ENCODE measurements at places on chromosomes 5 and 9.

DNA sequence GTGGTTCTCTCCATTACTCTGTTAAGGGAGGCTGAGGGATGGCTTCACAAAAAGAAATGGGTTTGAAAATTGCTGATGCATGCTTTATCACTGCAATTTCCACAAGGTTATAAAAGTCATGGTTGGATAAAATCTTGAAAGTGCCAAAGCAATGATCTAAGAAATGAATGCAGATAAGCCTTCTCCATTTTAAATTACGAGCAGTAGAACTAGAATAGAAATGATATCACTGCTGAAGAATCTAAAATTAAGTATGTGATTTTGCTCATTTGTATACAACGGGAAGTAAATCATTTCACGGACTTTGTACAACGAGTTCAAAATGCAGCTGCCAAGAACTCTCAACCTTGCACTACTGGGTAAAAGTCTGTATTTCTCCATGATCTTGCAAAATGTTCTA lies 299.0 kb downstream of the PRELID2 start:
- no peaks in the 10 kb centered on the region for H3K4me1 ChIP-seq
- DNase-seq, result no peak
- H3K36me3 ChIP-seq, result no peaks in the 10 kb centered on the region
- no peaks in the 10 kb centered on the region for H3K27me3 ChIP-seq
- H3K27ac ChIP-seq, result no peak overlapping the region

- H3K27me3 ChIP-seq, result no peaks in the 10 kb centered on the region
- no peak overlapping the region for H3K27ac ChIP-seq
- H3K4me1 ChIP-seq, result no peaks in the 10 kb centered on the region
- H3K36me3 ChIP-seq, result no peaks in the 10 kb centered on the region
Observed at GRCh38 chr9:69554945-69555344, 117.2 kb downstream of the APBA1 start.

- DNase-seq, result no peak
- no peak overlapping the region for H3K4me3 ChIP-seq
- H3K27ac ChIP-seq, result no peak overlapping the region
- no peaks in the 10 kb centered on the region for H3K36me3 ChIP-seq
- H3K4me1 ChIP-seq, result no peaks in the 10 kb centered on the region
Observed at GRCh38 chr9:121217609-121218292, 16.1 kb upstream of the RAB14 start.

- no peaks in the 10 kb centered on the region for H3K36me3 ChIP-seq
- no peaks in the 10 kb centered on the region for H3K4me1 ChIP-seq
- H3K27ac ChIP-seq, result no peak overlapping the region
- no peak overlapping the region for H3K4me3 ChIP-seq
- H3K27me3 ChIP-seq, result no peaks in the 10 kb centered on the region
- no peak for DNase-seq
Observed at GRCh38 chr5:32984851-32985610, 273.9 kb downstream of the NPR3 start.

DNA sequence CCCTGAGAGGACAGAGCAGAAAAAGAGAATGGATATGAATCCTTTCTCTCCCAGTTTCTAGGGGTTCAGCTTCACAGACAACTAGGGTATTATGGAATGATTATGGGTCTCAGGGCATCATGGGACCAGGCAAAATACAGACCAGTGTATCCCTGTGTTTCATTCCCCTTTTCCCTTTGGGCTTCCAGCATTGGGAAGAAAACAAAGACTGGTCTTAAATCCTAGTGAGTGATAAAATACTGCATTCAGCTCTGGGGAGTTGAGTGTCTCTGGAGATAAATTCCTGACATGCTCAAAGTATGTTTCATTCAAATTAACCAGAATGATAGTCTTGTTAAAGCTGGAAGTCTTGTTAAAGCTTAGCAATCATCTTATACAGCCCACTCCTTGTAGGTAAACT lies 2.4 kb upstream of the POU4F3 start:
- H3K36me3 ChIP-seq, result no peaks in the 10 kb centered on the region
- DNase-seq, result no peak
- H3K27ac ChIP-seq, result no peak overlapping the region
- no peaks in the 10 kb centered on the region for H3K4me1 ChIP-seq
- no peak overlapping the region for H3K4me3 ChIP-seq

DNA sequence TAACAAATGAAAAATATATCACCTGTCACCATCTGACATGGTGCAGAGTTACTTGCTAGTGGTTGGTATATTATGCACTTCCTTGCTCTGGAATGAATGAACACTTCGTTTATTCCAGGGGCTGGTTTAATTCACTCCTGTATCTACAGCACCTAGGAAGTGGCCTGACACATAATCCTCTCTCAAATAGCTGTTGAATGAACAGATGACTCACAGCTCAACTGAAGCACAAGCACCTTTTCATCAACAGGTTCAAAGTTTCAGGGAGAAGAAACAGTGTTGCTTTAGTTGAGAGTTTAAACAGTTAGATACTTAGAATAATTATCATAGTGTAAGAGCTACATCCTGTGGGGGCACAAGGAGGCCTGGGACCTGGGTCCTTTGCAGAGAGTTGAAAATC lies 135.0 kb upstream of the DAP start:
- no peak overlapping the region for H3K4me3 ChIP-seq
- no peaks in the 10 kb centered on the region for H3K4me1 ChIP-seq
- no peak overlapping the region for H3K27ac ChIP-seq
- H3K27me3 ChIP-seq, result no peaks in the 10 kb centered on the region
- H3K36me3 ChIP-seq, result no peaks in the 10 kb centered on the region
- DNase-seq, result no peak

GRCh38 chr9:35114840-35115628 lies 628 bp downstream of the ATOSB start:
- H3K4me1 ChIP-seq, result peaks cover 15% of the 10 kb centered on the region
- H3K4me3 ChIP-seq, result peak overlapping the region; percentile 49
- H3K27ac ChIP-seq, result peak overlapping the region; percentile 89
- no peaks in the 10 kb centered on the region for H3K36me3 ChIP-seq
- no peak for DNase-seq
- H3K27me3 ChIP-seq, result no peaks in the 10 kb centered on the region

DNA sequence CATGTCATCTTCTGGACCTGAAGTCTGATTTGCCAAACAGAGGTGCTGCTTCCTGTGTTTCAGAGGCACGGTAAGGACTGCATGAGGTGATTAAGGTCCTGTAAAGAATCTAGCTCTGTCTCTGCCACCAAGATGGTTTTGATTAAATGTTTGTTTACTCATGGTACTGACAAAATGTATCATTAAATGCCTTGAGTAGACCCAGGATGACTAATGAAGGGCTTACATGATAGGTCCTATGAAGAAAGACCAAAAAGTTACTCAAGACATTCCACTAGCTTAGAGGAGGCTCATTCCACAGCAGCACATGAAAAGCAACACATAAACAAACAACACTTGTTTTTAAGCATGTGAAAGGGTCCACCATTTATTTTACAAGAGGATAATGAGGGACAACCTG lies 100.9 kb downstream of the BOD1 start:
- no peak for DNase-seq
- H3K4me3 ChIP-seq, result no peak overlapping the region
- H3K36me3 ChIP-seq, result no peaks in the 10 kb centered on the region
- H3K4me1 ChIP-seq, result no peaks in the 10 kb centered on the region
- no peak overlapping the region for H3K27ac ChIP-seq
- no peaks in the 10 kb centered on the region for H3K27me3 ChIP-seq

GRCh38 chr9:34443533-34443932 lies 14.8 kb downstream of the FAM219A start:
- no peak overlapping the region for H3K4me3 ChIP-seq
- no peaks in the 10 kb centered on the region for H3K4me1 ChIP-seq
- no peaks in the 10 kb centered on the region for H3K36me3 ChIP-seq
- no peaks in the 10 kb centered on the region for H3K27me3 ChIP-seq
- no peak overlapping the region for H3K27ac ChIP-seq

GRCh38 chr5:91503321-91503720 lies 120.2 kb upstream of the ARRDC3 start:
- H3K4me1 ChIP-seq, result no peaks in the 10 kb centered on the region
- DNase-seq, result no peak
- no peaks in the 10 kb centered on the region for H3K27me3 ChIP-seq
- no peak overlapping the region for H3K4me3 ChIP-seq
- no peaks in the 10 kb centered on the region for H3K36me3 ChIP-seq

- H3K36me3 ChIP-seq, result no peaks in the 10 kb centered on the region
- H3K4me1 ChIP-seq, result no peaks in the 10 kb centered on the region
- no peaks in the 10 kb centered on the region for H3K27me3 ChIP-seq
- no peak overlapping the region for H3K27ac ChIP-seq
- H3K4me3 ChIP-seq, result no peak overlapping the region
Observed at GRCh38 chr9:132810314-132810713, 67.8 kb downstream of the AK8 start.

GRCh38 chr9:37184905-37185867 lies 64.8 kb downstream of the ZCCHC7 start:
- H3K4me3 ChIP-seq, result no peak overlapping the region
- no peaks in the 10 kb centered on the region for H3K36me3 ChIP-seq
- H3K27me3 ChIP-seq, result no peaks in the 10 kb centered on the region
- no peak for DNase-seq

- no peaks in the 10 kb centered on the region for H3K27me3 ChIP-seq
- H3K36me3 ChIP-seq, result no peaks in the 10 kb centered on the region
- H3K4me1 ChIP-seq, result peaks cover 7% of the 10 kb centered on the region
- DNase-seq, result no peak
Observed at GRCh38 chr5:145934276-145934675, 2.1 kb upstream of the SH3RF2 start.

GRCh38 chr9:26637101-26637500 lies 255.5 kb downstream of the CAAP1 start:
- H3K36me3 ChIP-seq, result no peaks in the 10 kb centered on the region
- no peak overlapping the region for H3K27ac ChIP-seq
- H3K4me3 ChIP-seq, result no peak overlapping the region
- no peaks in the 10 kb centered on the region for H3K4me1 ChIP-seq

DNA sequence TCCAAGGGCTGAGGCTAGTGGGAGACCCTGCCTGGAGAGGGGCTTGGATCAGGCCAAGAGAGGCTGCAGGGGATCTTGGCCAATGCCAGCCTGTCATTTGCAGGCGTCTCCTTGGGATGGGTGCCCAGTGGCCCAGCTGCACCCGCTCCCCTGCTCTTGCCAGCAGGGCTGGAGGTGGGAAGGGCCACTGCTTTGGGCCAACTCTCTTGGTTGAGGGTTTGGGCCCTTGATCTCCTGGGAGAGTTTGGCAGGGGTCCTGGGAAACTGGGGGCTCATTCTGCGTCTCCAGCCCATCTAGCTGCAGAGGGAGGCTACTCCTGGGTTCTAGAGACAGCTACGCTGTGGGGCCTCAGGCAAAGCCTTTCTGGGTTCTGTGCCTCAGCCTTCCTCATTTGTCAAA lies 10.5 kb downstream of the PSD2 start:
- no peaks in the 10 kb centered on the region for H3K4me1 ChIP-seq
- no peaks in the 10 kb centered on the region for H3K27me3 ChIP-seq
- no peak overlapping the region for H3K4me3 ChIP-seq
- H3K27ac ChIP-seq, result no peak overlapping the region
- no peaks in the 10 kb centered on the region for H3K36me3 ChIP-seq

DNA sequence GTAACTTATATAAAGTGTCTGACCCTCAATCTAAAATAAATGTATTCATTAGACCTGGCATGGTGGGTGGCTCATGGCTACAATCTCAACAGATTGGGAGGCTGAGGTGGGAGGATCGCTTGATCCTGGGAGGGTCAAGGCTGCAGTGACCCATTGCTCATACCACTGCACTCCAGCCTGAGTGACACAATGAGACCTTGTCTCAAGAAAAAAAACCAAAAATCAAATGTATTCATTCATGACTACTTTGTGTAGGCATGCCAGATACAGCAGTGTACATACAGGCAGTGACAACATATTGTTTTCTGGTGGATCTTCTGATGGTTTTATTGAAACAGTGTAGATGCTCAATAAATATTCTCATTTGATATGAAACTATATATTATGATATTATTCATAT lies 201.0 kb downstream of the TRIM32 start:
- no peaks in the 10 kb centered on the region for H3K36me3 ChIP-seq
- no peaks in the 10 kb centered on the region for H3K4me1 ChIP-seq
- H3K4me3 ChIP-seq, result no peak overlapping the region
- no peak for DNase-seq
- H3K27me3 ChIP-seq, result no peaks in the 10 kb centered on the region

- no peak for DNase-seq
- no peak overlapping the region for H3K4me3 ChIP-seq
- H3K27me3 ChIP-seq, result no peaks in the 10 kb centered on the region
- no peaks in the 10 kb centered on the region for H3K4me1 ChIP-seq
Observed at GRCh38 chr5:151066920-151067319, 13.9 kb downstream of the TNIP1 start.

- DNase-seq, result no peak
- H3K36me3 ChIP-seq, result no peaks in the 10 kb centered on the region
- H3K27me3 ChIP-seq, result no peaks in the 10 kb centered on the region
- H3K4me3 ChIP-seq, result no peak overlapping the region
- H3K27ac ChIP-seq, result no peak overlapping the region
- H3K4me1 ChIP-seq, result no peaks in the 10 kb centered on the region
Observed at GRCh38 chr5:58300346-58300895, 159.5 kb downstream of the PLK2 start.
